NT2/D1 (cell line): ENCODE measurements at places on chromosomes 3 and 15.

- no peak for DNase-seq
Observed at GRCh38 chr3:167084545-167084944, 295.6 kb downstream of the ZBBX start.

DNA sequence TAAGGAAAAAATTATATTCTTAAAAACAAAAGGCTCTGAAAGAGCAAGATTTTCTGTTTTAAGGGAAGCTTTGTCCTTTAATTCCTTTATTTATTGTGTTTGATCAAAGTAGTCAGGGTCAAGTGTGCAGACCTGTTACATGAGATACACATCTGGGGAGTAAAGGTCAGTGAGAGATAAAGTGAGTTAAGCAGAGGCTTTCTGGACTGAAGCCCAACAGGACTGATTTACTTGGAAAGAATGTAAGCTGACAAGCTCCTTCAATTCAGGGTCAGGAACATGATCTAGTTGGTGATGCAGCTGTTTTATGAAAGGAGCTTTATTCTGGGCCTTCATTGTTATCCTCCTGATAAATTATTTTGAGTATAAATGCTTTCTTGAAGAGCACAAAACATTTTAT is 20.7 kb upstream of the OTOL1 start:
- DNase-seq = no peak

GRCh38 chr3:94612631-94613030 is 549.8 kb downstream of the NSUN3 start:
- no peak for DNase-seq

DNA sequence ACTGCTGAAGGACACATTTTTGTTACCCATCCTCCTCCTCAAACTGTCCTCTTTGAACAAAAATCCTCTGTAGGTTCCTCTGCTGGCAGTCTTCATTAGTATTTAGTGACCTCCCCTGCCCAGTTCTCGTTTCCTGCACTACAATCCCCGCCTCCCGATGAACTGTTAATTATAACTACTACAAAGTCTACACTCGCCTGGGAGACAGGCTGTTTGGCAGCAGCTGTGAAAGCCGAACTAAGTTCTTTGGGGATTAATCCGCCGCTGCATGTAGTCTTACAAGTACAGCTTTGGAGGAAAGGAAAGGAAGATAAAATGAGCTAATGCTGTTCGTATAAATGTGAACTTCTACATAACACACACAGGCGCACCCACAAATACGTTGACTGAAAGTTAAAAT is 160.0 kb upstream of the WNT5A start:
- DNase-seq = no peak

DNA sequence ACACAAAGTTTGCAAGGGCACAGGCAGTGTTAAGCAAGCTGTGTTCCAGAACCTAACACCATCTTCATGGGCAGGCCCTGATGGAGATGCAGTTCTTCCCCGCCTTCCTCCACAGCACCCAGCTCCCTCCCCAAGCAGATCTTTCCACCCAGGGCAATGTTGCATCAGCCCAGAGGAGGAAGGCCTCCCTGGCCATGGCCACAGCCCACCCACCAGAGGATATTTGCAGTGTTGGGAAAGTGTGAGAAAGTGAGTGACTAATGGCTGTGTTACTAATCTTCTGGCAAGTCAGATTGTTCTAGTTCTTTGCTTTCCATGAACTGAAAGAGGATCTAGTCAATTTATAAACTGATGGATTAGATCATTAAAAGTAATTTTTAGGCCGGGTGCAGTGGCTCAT is 42.0 kb upstream of the ATP10A start:
- no peak for DNase-seq

GRCh38 chr3:122063908-122064307 is 8.7 kb downstream of the CD86 start:
- DNase-seq = no peak

- no peak for DNase-seq
Observed at GRCh38 chr3:71376911-71377310, 206.6 kb downstream of the FOXP1 start.
